ENCODE measurements at places on chromosomes 13 and 19.
A peak's percentile ranks its signal among the peaks of the same experiment; 100 is the strongest.

DNA sequence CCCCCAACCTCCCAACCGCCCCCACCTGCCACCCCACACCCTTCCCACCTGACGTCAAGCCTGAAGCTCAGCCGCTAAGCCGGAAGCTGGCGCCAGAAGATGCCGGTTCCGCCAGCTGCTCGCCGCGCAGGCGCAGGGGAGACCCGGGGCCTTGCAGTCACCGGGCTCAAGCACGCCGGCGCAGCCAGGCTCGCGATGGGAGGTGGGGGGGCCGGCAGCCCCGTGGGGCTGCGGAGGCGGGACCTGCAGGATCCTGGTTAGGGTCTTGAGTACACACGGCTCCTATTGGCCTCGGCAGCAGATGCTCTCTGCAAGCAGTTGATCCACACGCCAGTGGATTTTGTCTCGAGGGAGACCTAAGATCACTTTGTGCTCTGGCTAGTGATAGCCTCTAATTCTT, at the start of gene LIG4:
Gene LIG4, minus strand, starts transcription at position 101 of the 400 bp plus-strand sequence. CDS start 4,268 bp downstream, outside the sequence.
- peak; percentile 87 for DNase-seq

DNA sequence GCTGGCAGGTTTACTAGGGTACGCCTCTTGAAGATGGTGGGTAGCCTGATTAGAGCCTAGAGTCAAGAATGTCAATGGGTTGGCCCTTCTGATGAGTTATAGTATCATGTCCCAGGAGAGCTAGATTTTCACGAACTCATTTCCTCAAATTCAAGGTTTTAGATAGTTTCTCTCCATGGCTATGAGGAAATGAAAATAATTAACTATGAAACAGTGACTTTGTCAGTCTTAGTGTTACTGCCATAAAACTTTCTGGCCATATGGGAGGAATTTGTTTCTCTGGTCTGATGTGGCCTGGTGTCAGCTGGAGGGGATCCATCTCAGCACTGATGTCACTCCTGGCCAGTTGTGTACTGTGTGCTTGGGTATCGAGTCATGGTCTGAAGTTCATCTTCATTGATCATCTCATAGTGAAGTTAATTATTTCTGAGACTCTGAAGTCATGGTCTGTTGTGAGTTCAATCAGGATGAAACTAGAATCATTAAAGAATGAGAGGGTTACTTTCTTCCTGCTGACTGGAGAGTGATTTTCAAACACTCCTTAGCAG, 49.4 kb upstream of the TNFSF11 start:
- no peak for DNase-seq

DNA sequence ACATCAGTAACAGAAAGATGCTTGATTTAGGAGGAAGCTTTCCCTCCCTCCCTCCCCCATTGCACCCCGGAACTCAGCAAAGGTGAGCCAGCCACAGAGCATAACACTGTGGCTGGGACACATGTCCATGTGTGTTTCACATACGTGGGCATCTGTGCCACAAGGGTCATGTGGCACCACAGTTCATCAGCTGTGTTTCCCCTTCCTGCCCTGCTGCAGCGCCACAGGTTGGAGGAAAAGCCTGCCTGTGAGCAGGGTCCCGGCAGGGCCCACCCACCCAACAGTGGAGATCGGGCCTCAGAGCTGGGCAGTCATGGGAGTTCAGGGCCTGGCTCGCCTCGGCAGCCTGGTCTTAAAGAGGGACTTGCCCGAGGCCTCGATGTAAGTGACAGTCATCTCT, 2.8 kb downstream of the ACP5 start:
- DNase-seq, result no peak

GRCh38 chr13:99894105-99894839, 77.3 kb downstream of the ZIC5 start:
- no peak for DNase-seq
